ENCODE measurements at places on chromosomes 7 and 10.

- no peak for DNase-seq
Observed at GRCh38 chr7:47804767-47805545, 143.3 kb downstream of the PKD1L1 start.

- DNase-seq, result no peak
Observed at GRCh38 chr7:104008107-104008506, 18.6 kb upstream of the RELN start.

DNA sequence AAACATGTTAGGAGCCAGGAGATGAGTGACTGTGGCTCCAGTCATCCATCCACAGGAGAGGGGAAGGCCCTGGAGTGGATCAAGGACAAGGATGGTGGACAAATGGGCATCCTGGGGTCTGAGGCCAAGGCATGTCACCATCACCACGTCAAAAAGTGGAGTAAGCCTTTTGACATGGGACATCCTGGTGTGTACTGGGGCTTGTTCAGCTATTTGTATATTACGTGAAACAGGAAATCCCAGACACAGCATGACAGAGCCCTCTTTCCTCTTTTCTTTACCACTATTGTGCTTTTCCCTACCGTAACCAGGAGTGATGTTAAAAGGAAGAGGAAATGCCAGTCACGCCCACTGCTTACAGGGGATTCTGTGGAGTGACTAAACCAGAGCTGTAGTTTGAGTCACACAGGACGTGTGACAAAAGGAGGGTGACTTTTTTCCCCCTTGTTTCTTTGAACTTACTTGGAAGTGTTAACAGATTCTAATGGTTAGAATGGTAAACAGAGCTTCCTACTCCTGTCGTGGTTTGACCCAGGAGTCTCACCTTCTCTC, 15.4 kb downstream of the ACSL5 start:
- no peak for DNase-seq

DNA sequence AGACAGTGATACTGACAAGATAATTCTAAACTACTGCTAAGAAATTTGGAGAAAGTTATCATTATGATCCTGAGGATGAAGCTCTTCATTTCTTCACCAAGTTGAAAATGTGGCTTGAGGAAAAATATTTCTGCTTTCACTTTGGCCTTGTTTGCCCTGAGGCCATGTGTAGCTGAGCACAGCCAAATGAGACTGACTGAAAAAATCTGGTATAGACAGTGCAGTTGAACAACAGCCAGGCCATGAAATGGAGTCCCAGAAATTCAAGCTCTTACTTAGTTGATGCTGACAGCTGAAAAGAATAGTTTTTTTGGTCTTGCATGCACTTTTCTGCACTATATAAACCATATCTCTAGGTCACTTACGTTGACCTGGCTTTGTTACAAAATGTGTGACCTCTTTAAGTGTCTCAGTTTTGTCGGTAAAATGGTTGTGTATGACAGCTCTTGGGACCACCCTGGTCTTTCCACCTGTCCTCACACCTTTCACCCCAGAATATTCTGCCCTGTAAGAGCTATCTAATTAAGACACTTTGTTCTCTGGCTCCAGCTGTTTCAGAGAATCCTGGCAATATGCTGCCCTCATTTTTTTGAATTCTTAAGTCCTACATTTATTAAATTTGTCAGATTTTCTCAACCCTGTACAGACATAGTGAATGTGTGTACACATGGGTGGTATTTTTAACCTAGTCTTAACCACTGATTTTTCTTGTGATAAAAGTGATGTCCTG, 91.3 kb downstream of the CD36 start:
- no peak for DNase-seq

DNA sequence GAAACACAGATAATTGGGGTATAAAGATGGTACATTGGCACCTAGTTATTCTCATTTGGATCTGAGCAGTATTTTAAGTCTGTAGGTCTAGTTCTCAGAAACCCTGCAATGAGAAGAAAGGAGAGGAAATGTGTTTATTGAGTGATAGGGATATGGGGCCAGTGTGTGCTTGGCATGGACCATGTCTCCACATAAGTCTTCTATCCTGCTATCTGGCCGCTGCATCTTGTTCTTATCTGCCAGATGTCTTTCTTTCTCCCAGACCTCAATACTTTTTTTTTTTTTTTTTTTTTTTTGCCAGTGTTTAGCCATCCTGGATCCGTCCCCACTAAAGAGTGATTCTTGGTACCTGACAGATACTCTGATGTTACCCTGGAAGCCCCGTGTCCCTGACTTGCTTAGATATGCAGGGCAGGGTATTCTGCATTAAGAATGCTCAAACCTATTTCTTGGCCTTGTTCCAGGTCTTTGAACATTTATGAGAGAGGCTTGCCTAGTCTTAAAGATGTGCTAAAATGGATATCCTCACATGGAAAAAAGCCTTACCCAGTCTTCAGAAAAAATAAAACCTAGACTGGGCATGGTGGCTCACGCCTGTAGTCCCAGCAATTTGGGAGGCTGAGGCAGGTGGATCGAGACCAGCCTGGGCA, 10.0 kb downstream of the MTURN start:
- DNase-seq, result no peak
